ENCODE measurements at places on chromosomes 4 and X.

DNA sequence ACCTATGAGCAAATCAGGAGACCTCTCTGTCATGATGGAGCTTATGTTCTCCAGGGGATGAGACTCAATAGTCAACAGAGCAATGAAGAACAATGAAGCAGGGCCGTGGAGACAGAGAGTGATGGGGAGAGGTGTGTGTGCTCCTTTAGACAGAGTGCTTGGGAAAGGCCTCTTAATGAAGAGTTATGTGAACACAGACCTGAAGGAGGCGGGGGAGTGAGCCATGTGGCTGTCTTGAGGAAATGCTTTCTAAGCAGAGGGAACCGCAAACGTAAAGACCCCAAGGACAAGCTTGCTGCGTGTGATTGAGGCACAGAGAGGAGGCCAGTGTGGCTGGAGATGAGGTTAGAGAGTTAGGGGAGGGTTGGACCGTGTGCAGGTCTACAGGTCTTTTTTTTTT is 53.1 kb downstream of the CHRNA9 start:
- no peak for DNase-seq

DNA sequence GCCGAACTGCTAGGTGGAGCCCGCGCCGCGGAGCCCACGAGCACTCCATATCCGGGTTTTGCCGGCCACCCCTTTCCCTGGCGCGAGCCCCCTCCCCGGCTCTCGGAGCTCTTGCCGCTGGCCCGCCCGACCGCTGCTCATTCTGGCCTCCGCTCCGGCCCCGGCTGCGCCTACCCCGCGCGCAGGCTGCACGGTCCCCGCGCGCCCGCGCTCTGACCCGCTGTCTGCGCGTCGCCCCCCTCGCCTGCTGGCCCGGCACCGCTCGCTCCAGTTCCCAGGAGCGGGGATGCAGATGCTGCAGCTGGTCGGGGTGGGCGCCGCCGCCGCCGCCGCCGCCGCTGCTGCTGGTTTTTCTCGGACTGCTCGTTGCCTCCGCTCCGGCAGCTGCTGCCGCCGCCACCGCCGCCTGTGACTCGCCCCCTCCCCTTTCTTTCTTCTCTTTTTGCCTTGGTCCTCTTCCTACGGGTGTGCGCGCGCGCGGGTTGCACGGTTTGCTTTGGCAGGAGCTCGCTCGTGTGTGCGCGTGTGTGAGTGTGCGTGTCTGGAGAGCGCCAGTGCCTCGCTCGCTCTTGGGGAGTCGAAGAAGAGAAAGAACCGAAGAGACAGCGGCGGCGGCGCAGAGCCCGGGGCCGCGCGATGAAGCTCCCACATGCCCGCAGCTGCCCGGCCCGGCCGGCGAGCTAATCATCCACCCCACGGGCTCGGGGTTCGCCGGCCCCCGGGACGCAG is at the start of gene ADGRL3:
ADGRL3 (plus strand) TSS at position 140 of the 729 bp plus-strand sequence.
- peak; percentile 38 for DNase-seq

DNA sequence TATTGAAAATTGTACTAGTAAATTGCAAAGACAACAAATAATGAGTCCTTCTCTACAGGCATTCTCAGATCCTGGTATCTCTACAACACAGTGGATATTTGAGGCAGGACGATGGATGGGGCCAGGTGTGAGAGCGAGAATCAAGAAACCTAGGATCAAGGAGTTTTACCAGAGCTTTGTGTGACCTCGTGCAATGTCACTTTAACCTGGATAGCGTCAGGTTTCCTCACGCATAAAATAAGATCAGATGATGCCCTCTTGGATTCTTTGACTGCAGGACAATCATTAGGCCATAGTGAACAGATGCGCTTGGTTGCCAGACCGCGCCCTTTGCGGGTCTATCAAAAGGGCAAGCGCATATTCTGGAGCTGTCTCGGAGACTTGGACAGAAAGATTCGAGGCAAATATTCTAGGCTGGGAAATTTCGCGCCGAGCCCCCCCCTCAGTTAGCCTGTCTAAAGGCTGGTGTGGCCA is 66.6 kb downstream of the FBXO8 start:
- no peak for DNase-seq

DNA sequence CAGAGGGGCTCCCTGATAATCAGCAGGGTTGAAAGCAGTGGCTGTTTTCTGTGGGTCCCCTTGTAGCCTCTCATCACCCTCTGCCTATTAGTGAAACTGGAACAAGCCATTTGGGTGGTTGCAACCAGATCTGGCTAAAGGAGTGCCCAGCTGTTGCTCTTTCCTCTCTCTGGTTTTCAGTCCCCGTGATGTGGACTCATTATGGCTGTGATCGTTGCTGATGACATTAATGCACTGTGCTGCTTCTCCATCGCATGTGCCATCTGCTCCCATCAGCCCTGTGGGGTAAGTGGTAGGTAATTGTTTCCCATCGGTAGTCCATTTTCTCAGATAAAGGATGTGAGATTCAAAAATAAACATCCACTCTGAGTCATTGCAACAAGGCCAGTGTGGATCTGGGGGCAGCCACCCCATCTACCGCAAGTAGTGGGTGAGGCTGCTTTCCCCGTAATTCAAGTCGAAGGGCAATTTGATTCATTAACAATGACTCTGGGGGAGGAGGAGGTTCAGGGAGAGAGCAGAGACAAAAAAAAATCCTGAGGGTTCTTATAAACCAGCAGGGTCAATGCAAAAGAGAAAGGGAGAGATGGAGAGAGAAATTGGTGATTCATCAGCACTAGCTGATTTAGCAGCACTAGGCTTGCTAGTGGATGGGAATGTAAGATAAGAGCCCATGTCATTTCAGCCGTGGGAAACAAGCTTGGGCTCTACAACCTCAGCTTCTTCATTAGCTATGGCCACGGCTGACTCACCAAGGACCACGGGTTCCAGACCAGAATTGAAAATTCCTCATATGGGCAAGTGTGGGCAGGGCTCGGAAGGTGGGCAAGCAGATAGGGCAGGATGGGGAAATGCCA is 357.8 kb downstream of the MID1IP1 start:
- peak; percentile 71 for DNase-seq

DNA sequence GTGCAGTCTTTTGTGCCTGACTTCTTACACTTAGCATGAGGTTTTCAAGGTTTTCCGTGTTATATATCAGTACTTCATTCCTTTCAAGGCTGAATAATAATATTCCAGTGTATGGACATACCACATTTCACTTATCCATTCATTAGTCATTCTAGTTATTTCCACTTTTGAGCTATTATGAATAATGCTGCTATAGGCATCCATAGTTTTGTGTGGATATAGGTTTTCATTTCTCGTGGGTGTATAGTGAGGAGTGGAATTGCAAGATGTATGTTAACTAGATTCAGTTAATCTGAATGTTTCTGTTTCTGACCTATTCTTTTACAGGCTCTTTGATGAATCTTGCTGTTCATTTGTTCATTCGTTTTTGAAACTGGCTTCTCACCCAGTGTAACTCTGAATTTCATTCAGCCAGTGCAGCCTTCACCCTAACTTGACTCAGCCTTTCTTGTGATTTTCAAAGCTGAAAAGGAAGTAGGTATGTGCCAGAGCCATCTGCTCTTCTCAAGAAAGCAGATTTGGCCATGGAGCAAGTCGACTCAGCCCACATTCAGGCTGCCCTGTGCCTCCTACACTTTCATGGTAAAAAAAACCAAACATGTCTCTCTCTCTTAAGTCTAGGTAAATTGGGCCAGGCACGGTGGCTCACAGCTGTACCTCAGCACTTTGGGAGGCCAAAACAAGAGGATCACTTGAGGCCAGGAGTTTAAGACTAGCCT is 56.3 kb upstream of the NOCT start:
- DNase-seq: no peak

DNA sequence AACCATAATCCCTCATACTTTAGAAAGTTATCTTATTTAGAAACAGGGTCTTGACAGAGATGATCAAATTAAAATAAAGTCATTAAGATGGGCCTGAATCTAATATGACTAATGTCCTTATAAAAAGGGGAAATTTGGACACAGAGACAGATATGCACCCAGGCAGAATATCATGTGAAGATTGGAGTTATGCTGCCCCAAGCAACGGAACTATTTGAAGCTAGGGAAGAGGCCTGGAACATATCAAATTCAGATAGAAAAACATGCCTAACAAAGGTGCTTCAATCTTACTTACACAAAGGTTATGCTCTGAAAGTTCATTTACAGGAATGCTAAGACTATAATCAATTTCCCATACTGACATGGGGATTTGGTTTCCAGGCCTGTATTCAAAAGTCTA is 112.7 kb upstream of the NAP1L5 start:
- no peak for DNase-seq

GRCh38 chr4:96983830-96984229 is 1143.9 kb downstream of the PDHA2 start:
- no peak for DNase-seq

DNA sequence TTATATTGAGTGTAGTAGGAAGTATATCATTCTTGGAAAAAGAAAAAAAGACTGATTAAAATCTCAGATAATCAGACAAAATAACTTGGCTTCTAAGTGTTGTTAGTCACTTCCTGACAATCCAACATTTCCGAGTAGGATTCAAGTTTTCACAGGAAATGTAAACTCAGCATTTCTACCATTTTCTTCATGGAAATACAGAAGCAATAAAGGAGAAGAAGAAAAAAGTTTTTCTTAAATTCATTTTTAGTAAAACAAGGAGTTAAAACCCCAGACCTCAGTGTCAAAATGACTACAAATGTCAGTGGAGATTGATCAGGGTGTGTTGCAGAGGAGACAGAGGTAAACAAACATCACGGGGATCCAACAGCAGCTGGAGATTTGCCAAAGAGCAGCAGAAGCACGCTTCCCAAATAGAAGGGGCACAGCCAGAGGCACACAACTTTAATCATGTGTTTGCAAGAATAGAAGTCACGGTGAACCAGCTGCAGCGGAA is 129.3 kb upstream of the FAM9B start:
- peak; percentile 58 for DNase-seq

GRCh38 chr4:93947286-93947685 is 118.7 kb downstream of the ATOH1 start:
- no peak for DNase-seq

GRCh38 chr4:30600246-30601017 is 119.7 kb upstream of the PCDH7 start:
- no peak for DNase-seq

- no peak for DNase-seq
These were observed 42.3 kb downstream of the ATRX start for GRCh38 chrX:77743720-77744119.

GRCh38 chr4:80655662-80656061 is 320.1 kb downstream of the CFAP299 start:
- no peak for DNase-seq

DNA sequence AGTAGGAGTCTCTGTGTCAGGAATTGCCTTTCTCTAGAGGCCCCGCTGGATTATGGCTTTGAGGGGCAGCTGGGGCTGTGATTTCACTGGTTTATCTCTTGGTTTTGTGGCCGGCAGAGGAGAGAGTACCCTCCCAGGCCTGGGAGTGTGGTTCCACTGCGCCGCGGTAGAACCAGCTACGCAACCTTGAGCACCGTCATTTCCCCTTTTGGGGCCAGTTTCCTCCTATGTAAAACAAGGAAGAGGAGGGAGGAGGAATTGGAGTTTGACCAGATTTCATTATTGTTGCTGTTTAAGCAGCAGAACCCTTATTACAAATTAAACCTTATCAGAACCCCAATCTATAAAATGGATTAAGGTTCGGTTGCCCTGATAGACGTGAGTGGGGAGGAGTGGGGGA is 4.4 kb downstream of the SOX3 start:
- no peak for DNase-seq

DNA sequence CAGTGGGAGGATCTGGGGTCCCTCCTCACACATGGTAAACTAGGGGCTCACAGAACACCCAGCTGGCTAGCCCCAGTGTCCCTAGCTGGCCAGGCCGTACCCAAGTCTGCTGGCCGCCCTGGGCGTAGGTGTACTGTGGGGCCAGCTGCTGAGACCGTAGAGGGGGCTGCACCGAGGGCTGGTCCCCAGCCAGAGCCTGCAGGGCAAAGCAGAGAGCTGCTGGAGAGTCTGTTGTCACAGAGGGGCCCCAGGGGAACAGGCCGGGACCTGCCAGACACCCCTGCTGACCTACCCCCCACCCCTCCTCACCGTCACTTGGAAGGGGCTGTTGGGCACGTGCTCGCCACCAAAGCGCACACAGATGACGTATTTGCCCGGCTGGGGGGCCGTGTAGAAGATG is 19.9 kb downstream of the FLNA start:
- DNase-seq: no peak

DNA sequence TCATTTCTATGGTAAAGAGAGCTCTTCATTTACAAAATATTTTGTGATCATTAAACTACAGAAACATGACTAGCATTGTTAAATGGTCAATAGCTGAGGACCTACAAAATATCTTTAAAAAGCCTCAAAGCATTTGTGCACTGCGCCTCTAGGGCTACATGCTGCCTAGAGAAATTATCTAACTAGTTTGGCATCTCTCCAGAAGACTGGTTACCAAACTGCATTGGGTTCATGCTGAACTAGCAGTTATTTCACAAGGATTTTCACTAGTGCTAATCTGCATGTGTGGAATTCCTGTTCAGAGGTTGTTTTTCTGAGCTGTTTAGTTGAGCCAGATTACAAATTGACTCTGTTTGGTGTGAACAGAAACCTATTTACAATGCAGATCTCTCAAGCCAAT is 58.5 kb upstream of the PITX2 start:
- no peak for DNase-seq

- no peak for DNase-seq
These were observed 890 bp downstream of the DCAF16 start for GRCh38 chr4:17809667-17810066.

GRCh38 chr4:170111085-170111484 is 21.3 kb upstream of the AADAT start:
- no peak for DNase-seq

GRCh38 chrX:151984328-151984727 is 9.9 kb upstream of the GABRE start:
- no peak for DNase-seq

- no peak for DNase-seq
These were observed 660.5 kb upstream of the SPANXN1 start for GRCh38 chrX:144586756-144587155.

- no peak for DNase-seq
These were observed 40.4 kb downstream of the COL4A6 start for GRCh38 chrX:108397627-108398391.

DNA sequence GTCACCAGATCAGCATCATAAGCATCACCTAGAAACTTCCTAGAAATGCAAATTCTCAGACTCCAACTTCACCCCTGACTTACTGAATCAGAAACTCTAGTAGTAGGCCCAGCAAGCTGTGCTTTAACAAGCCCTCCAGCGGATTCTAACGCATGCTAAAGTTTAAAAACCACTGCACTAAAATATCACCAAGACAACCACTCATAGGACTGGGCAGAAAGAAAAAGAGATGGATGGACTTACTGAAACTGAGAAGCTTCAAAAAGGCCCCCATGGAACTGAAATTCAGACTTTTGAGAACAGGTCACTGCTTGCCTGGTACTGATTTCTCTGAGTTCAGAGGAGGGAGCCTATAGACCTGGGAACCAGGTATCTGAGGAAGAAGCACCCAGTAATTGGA is 40.1 kb downstream of the FAM241A start:
- no peak for DNase-seq

- DNase-seq: no peak
These were observed 3.5 kb downstream of the GPC3 start for GRCh38 chrX:133981924-133982323.

GRCh38 chr4:46250997-46251396 is 127.1 kb upstream of the GABRG1 start:
- no peak for DNase-seq

- DNase-seq: no peak
These were observed 556.7 kb upstream of the BOD1L1 start for GRCh38 chr4:14184265-14184664.

Data from NCI-H2171 (cell line).